ENCODE measurements at places on chromosomes 4 and X.

DNA sequence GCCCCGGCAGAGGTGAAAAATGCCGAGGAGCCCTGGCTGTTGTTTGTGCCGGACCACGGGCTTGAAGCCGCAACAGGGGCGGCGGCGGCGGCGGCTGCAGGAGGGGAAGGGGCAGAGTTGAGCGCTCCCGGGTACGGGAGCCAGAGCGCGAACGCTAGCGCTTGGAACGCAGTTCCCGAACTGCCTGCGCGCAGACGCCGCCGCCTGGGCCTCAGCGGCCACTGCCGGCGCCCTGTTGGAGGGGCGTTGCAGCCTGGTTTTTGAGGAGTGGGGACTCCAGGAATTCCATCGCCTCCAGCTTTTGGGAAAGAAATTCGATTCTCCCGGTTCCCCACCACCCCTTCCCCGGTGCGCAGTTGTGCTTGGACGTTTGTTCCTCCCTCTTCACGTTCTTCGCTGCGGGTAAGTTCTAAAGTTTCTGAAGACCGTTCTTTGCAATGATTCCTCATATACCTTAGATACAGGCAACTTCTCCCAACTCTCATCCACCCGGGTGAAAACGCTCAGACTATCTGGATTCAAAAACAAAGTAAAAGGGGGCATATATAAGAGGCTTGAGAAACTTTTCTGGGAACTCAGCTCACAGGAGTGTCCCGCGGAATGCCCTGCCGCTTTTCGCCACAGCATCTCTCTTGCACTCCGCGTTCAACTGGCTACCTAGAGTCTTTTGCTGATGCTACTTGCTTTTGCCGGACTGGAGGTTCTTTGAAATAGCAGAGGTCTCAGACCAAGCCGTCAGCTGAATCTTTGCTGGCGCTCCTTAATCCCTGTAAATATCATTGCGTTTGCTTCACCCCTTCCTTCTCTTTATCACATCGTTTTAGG, 1.0 kb downstream of the FAT4 start:
- no peak for DNase-seq

DNA sequence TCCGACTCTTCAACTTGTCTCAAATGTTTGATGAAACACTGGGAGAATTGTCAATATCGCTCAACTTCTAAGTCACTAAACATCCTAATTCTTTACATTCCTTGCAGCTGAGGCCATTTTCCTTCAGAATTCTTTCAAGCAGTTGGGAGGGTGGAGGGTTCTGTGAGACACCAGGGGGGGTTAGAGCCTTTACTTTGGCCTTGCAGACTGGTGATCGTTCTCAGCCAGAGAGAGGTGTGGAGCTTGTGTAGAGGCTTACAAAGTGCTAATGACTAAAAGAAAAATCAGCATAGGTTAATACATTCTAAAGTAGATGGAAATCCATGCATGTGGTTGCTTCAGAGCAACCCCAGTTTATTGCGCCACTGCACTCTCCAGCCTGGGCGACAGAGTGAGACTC, 21.3 kb upstream of the SOX3 start:
- DNase-seq = no peak

DNA sequence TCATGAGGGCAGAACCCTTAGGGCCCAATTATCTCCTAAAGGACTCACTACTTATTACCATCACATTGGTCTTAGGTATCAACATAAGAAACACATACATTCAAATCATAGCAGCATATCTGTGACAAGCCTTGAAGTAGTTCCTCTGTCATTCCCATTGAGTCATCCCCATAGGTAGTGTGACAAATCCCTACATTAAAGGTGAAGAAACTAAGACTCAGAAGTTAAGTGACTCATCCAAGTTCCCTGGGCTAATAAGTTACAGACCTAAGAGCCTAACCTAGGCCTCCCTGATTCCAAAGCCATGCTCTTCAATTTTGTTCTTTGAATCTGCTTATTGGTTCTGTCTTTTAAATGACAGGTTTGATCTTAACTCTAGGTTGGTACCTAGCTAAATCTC, 58.2 kb downstream of the CD38 start:
- no peak for DNase-seq

DNA sequence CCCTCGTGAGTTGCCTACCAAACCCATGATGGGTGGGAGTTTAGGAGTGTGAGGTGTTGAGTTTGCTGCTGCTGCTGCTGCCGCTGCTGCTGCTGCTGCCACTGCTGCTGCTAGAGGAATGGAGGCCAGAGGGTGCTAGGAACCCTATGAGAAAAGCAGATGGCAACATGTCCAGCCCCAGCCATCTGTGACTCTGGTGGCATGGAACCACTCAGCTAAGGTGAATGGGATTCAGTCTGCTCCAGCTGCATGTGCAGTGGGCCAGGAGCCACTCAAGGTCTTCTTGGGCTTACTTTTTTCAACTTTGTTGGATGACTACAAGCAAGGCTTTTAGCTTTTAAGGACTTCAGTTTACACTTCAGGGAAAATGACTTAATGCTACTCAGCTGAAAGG, 103.8 kb downstream of the RTL5 start:
- no peak for DNase-seq

- no peak for DNase-seq
Measured at GRCh38 chr4:105605493-105605892, 53.1 kb downstream of the ARHGEF38 start.

GRCh38 chr4:187362937-187363857, 632.4 kb upstream of the ZFP42 start:
- DNase-seq = no peak

DNA sequence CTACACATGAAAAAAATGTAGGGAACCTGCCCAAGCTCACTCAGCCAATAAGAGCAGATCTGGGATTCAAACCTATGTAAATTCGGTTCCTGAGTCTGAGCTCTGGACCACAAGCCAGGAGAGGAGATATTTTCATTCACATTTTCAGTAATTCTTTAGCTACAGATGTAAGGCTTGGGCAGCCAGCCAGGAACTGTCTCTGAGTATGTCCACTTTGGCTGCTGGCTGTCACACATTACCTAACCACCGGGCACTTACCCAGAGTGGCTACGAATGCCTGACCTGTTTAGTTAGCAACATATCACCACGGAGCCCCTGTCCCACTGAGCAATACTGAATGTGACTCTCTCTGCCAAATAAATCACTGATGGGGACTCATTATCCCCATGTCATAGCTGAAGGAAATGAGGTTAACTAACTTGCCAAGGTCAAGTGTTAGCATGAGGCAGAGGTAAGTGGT, 15.3 kb downstream of the USP46 start:
- DNase-seq = no peak

- DNase-seq = no peak
Measured at GRCh38 chr4:162957521-162958143, 209.1 kb downstream of the NAF1 start.

- DNase-seq = no peak
Measured at GRCh38 chrX:134894373-134894895, 96.4 kb upstream of the SMIM10 start.

DNA sequence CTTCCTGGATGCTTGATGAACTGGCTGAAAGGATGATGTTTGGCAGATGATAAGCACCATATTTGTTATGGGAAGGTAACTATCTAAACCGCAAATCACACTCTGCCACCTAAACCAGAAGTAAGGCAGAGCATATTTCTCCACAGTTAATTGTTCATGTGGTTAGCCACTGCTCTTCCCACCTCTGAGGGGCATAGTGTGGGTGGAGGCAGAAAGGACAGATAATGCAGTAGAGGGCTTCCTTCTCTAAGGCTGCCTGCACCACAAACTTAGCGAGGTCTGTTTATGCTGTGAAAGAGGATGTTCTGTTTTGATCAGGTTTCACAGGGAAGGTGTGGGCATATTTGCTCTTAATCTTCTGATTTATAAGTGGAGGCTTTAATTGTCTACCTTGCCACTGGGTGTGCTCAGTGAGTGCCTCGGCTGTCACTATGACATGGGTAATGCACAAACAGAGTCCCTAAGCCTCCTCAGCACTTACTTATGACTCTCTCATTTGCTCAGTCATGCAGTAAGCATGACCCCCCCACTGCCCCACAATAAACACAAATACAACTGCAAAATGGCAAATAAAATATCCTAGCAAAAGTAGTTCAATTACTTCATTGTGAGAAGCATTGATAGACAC, 401.0 kb downstream of the TMA16 start:
- DNase-seq = no peak

- DNase-seq = no peak
Measured at GRCh38 chrX:19332983-19333382, 10.7 kb upstream of the PDHA1 start.

DNA sequence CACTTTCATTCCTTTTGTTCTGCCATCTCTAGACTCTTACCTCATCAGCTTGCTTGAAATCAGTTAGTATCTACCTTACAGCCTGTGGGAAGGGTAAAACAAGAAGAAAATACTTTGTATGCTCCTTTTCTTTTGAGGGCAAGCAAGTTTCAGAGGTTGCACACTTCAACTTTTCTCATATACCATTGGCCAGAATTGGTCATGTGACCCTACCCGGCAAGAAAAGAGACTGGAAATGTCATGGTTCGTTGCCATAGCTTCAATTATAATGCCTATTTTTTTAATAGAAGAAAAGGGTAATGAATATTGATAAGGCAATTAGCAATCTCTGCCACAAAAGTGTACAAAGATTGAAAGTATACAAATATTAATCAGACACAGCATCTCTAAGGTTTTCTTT, 346.7 kb upstream of the TACR3 start:
- DNase-seq = no peak

- no peak for DNase-seq
Measured at GRCh38 chr4:26796081-26796480, 64.6 kb upstream of the STIM2 start.

DNA sequence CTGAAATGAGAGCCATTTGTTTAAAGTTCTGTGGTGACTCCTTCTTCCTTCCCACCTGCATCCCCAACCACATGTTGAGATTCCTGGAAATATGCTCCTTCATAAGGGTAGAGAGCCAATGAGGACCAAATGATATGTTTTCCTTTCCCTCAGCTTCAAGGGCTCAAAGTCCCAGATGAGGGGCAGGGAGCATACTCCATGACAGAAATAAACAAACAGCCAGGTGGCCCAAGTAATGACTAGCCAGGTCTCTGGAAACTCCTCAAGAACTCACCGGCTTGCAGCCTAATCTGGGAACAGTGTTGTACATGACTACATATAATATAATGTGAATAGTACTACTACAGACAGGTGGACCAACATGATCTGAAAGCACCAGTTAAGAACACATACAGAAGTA, 392.3 kb downstream of the PACRGL start:
- no peak for DNase-seq

GRCh38 chr4:67954890-67955289, 8.4 kb downstream of the TMPRSS11A start:
- DNase-seq = no peak

- no peak for DNase-seq
Measured at GRCh38 chr4:136562834-136563233, 969.5 kb downstream of the PCDH18 start.

GRCh38 chr4:80259817-80260216, 6.6 kb upstream of the FGF5 start:
- DNase-seq = no peak

- no peak for DNase-seq
Measured at GRCh38 chr4:73734530-73735001, 5.8 kb upstream of the CXCL8 start.
